NCI-H2081 (cell line): ENCODE measurements at places on chromosomes 13 and 19.

GRCh38 chr13:106474912-106475311 is 60.5 kb downstream of the EFNB2 start:
- no peak for DNase-seq

GRCh38 chr13:60590800-60591747 is 194.1 kb downstream of the TDRD3 start:
- DNase-seq: no peak

- DNase-seq: no peak
Observed at GRCh38 chr19:28785971-28786370, 427.0 kb downstream of the UQCRFS1 start.

DNA sequence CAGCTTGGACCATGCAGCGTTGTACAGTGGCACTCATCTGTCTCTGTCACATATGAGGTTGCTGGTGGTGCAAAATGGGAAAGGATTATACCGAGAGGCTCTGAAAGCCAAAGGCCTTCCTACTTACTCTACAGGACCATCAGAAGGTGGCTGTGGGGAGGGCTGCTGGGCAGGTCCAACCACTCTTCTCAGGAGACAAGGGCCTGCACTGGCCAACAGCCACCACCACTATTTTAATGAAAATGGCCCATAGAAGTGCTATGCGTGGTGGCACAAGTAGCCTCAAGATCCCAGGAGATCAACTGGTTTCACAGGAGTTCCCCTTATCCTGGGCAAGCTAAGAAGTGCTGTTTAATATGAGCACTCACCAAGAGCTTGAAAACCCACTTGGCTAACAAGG is 52.3 kb downstream of the MRPL57 start:
- no peak for DNase-seq

- no peak for DNase-seq
Observed at GRCh38 chr19:8210421-8211101, 1.4 kb downstream of the CERS4 start.

- no peak for DNase-seq
Observed at GRCh38 chr13:98954313-98954712, 23.6 kb downstream of the DOCK9 start.

GRCh38 chr13:110283736-110284517 is 23.0 kb downstream of the COL4A1 start:
- no peak for DNase-seq

GRCh38 chr13:110115591-110115990 is 191.4 kb downstream of the COL4A1 start:
- no peak for DNase-seq

DNA sequence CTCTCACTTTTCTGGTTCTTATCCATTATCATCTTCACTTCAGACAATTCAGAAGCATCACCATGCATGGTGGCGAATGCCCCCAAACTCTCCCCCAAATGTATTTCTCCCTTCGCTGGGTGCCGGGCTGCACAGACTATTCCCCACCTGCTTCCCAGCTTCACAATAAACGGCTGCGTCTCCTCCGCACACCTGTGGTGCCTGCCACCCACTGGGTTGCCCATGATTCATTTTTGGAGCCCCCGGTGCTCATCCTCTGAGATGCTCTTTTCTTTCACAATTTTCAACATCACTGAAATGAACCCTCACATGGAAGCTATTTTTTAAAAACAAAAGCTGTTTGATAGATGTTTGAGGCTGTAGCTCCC is 2.8 kb upstream of the F10 start:
- no peak for DNase-seq

- no peak for DNase-seq
Observed at GRCh38 chr13:50375792-50376191, 360.5 kb downstream of the KCNRG start.

DNA sequence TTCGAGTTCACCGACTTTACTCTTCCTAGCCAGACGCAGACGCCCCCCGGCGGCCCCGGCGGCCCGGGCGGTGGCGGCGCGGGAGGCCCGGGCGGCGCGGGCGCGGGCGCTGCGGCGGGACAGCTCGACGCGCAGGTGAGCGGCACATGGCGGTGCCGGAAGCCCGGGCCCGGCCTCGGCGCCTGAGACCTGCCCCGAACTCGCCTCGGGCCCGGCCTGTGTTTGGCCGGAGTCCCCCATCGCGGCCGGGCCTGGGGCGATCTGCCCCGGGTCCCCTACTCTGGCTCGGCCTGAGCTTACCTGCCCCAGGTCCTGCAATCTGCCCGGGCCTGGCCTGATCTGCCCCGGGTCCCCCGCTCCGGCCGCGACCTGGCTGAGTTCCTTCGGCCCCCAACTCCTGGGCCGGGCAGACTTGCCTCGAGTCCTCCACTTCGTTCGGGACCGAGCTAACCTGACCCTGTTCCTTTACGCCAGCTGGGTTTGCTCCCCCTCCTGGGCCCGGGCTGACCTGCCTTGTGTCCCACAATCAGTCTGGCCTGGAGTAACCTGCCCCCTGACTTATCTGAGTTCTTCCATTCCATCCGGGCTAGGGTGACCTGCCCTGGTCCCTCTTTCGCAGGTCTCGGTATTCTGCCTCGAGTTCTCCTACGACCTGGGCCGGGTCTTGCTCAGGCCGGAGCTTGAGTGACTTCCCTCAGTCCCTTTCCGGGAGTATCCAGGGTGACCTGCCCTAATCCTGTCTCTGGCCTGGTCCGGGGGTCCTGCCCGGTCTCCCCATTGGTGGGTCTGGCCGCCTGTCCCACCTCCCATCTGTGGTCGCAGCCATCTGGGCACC is 764 bp downstream of the UPF1 start:
- DNase-seq: peak; percentile 40

DNA sequence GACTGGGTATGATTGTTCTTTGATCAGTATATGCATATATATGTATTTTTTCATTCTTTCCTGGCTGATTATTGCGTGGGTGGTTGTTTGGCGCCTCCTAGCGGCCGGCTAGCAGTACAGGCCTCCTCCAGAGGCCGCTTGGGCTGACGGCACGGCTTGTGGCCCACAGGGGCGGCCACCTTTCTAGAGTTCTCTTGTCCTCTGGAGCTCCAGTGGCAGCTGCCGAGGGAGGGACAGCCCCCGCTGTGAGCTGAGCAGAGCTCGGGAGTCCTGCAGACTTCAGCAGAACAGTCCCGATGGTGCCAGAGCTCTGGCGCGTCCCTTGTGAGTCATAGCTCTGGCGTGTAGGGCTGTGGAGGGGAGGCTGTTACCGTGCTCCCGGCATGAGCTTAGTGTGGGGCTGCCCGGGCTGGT is 22.5 kb upstream of the ZNF429 start:
- no peak for DNase-seq

DNA sequence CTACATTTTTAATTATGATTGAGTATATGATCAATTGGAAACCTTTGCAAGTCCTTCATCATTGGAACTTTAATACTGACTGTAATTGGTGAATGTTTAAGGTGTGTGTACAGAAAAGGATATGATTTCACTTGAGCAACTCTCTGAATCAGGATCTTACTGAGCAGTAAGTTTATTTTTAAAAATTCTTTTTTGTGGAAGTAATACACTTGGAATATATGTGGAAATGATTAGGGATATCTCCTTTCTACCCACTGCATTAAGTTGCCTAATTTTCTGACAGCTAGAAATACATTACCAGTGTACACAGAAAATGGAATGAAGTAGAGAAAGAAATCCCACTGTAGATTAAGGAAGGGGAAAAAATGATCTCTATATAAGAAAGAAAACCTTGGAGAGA is 865.8 kb downstream of the PCDH9 start:
- no peak for DNase-seq

- DNase-seq: no peak
Observed at GRCh38 chr19:30371960-30372824, at the start of gene ZNF536. TSS of gene ZNF536 (plus strand) at chr19:30372384. CDS start at chr19:30443563, 71,179 bp downstream.

DNA sequence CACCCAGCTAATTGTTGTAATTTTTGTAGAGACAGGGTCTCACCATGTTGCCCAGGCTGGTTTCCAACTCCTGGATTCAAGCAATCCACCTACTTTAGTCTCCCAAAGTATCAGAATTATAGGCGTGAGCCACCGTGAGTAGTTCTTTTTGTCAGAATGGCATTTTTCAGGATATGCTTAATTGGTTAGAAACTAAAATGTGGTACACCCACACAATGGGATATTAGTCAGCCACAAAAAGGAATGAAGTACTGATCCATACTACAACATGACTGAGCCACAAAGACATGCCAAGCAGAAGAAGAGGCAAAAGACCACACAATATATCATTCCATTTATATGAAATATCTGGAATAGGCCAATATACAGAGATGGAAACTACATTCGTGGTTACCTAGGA is 41.7 kb upstream of the MAP3K10 start:
- no peak for DNase-seq

DNA sequence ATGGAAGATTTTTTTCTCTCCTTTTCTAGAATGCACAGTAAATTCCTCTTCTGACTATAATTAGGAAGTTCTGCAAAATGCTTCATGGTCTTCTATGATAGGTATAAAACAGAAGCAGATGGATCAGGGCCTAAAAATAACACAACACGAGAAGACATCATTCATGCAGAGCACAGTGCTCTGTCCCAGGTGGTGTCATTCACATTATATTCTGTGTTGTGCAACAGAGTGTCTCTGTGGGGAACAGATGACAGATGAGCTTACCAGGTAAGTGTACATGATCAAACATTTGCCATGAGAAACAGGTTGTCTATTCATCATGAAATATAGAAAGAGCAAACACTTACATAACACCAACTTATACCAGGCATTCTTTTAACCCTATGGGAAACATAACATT is 288.3 kb downstream of the KCTD12 start:
- DNase-seq: peak; percentile 11

GRCh38 chr19:30386551-30387143 is 14.5 kb downstream of the ZNF536 start:
- DNase-seq: no peak

DNA sequence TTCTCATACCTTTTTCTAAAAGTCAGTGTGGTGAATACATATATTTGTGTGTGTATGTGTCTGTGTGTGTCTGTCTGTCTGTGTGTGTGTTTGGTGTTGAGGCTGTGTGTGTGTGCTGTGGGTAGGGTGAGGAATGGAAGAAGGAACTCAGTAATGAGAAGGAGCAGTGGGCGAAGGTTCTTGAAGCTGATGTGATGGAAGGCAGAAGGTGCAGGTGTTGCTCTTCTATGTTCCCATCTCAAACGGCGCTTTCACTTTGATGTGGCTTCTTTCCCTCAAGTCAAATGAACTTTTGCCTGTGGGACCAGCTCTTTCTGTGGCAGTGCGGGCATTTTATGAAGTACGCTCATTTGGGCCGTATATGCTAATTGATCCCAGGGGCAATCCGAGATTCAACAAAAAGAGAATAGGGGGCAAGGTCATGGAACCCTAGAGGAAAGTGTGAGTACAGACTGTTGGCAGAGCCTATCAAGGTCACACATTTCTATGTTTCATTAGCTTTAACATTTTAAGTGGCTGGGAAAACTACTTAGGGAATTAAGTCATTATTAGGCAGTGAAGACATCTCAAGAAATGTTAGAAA is 15.2 kb downstream of the BIVM start:
- DNase-seq: no peak

DNA sequence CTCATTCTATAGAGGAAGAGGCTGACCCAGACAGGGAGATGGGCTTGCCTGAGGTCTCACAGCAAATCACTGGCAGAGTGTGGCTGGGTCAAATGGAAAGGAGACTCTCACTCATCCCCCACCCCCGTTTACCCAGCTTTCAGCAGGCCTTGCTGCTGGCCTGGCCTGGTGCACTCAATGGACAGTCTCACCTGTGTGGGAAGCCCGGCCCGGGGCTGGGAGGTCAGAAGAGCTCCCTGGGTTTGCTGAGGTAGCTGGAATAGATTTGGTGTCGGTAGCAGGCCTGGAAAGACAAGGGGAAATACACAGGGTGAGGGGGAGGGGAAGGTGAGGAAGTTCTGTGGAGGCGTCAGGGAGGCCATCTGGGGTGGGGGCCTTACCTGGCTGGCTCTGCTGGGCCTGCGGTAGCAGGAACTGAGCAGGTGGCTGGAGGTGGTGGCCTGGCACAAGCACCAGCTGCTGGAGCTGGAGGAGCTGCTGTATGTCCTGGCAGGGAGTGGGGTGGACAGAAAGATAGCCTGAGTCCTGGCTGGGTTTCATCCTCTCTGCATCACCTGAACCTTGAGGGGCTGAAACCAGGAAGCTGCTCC is 23.5 kb downstream of the ZNF574 start:
- DNase-seq: no peak

- no peak for DNase-seq
Observed at GRCh38 chr19:51107406-51108065, 673 bp downstream of the CTU1 start.

- DNase-seq: no peak
Observed at GRCh38 chr13:73293913-73294523, 235.2 kb downstream of the KLF5 start.

DNA sequence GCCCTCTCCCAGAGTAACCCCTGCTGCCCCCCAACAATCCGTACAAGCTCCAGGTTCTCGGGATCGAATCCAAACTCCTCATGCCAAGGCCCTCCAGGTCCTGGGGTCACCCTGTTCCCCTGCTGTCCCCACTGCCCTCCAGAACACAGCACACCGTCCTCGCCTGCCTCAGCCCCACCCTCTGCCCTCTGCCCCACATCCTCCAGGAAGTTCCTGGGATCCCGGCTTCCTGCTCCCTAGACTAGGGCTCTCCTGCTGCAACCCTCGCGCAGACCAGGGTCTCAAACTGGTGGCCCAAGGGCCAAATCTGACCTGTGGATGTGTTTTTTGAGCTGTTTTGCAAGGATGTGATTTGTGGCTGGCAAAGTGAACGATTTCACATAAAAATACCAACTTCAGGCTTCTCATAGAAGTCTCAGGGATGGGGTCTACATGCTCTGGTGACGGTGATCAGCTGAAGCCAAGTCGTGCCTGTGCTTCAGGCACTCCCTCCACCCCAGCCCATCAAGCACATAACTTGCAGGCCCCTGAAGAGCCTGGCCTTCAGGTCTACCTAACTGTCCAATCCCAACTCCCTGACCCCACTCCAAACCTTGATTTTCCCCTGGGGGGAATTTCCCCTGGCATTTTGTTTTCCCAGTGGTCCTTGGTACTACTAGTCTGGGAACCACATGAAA is 1.8 kb downstream of the RABAC1 start:
- no peak for DNase-seq

GRCh38 chr13:98847780-98848179 is 95.3 kb upstream of the SLC15A1 start:
- DNase-seq: no peak

- no peak for DNase-seq
Observed at GRCh38 chr13:93502987-93503615, 276.5 kb downstream of the GPC6 start.

DNA sequence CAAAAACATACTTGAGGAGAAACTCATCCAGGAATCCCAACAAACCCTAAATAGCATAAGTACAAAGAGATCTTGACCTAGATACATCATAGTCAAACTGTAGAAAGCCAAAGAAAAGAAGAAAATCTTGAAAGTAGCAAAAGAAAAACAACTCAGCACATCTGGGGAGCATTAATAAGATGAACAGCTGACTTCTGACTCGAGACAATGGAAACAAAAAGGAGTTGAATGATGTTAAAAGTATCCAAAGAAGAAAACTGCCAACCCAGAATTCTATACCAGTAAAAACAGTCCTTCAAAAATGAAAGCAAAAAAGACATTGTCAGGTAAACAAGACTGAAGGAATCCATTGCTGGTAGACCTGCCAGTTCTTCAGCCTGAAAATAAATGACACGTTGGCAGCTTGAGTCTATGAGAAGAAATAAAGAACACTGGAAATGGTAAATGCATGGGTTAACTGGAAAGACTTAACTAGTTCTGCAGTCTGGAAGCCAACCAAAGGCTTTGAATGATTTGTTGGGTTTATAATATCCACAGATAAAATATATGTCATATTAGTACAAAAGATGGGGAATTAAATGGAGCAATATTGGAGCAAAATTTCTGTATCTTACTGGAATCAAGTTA is 46.8 kb downstream of the TSSK6 start:
- DNase-seq: no peak

GRCh38 chr13:43664700-43665191 is 122.0 kb downstream of the ENOX1 start:
- DNase-seq: no peak
